Kidney glomerular epithelial cell (primary cell): ENCODE measurements at places on chromosomes 7 and 10.

GRCh38 chr7:33849004-33849403 is 56.3 kb upstream of the BMPER start:
- DNase-seq, result no peak

- DNase-seq, result no peak
Measured at GRCh38 chr7:2099048-2099957, 133.4 kb downstream of the MAD1L1 start.

DNA sequence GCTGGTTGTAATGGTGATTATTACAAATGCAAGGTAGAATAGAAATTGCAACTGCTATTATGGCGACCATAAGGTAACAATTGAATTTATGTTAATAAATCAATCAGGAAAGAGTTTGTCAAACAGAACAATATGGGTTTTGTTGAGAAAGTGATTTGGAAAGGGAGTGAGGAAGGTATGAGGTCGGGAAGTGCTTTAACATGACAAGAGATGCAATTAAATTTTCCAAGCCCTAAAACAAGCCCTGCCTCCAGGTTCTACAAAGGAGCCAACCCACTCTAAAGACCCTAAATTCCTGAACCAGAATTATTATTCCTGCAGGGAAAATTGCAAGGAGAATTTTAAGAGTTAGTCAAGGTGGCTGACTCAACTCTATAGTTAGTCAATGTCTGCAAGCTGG is 363.7 kb downstream of the BMPER start:
- DNase-seq, result no peak

- DNase-seq, result no peak
Measured at GRCh38 chr7:101626069-101626671, 2.9 kb downstream of the MYL10 start.

- DNase-seq, result peak; percentile 88
Measured at GRCh38 chr7:36128448-36129047, 24.5 kb upstream of the EEPD1 start.

GRCh38 chr10:68606918-68607317 is 46.8 kb downstream of the TET1 start:
- DNase-seq, result no peak

- peak; percentile 79 for DNase-seq
Measured at GRCh38 chr10:6221971-6222751, 19.4 kb downstream of the PFKFB3 start.

GRCh38 chr10:84822931-84823630 is 494.7 kb downstream of the CCSER2 start:
- no peak for DNase-seq

GRCh38 chr10:72077275-72077990 is 10.9 kb downstream of the SPOCK2 start:
- no peak for DNase-seq

GRCh38 chr10:3901370-3901769 is 116.4 kb upstream of the KLF6 start:
- DNase-seq, result no peak

DNA sequence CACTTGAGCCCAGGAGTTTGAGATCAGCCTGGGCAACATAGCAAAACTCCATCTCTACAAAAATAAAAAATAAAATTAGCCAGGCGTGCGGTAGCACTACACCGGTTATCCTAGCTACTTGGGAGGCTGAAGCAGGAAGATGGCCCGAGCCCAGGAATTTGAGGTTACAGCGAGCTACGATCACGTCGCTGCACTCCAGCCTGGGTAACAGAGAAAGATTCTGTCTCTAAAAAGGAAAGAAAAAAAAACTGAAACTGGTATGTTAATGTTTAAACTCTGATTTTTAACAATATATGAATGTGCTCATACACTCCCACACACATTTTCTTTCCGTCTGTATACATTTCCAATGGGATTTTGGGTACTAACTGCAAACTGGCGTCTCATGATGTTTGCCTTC is 140.6 kb upstream of the KMT2E start:
- DNase-seq, result no peak

DNA sequence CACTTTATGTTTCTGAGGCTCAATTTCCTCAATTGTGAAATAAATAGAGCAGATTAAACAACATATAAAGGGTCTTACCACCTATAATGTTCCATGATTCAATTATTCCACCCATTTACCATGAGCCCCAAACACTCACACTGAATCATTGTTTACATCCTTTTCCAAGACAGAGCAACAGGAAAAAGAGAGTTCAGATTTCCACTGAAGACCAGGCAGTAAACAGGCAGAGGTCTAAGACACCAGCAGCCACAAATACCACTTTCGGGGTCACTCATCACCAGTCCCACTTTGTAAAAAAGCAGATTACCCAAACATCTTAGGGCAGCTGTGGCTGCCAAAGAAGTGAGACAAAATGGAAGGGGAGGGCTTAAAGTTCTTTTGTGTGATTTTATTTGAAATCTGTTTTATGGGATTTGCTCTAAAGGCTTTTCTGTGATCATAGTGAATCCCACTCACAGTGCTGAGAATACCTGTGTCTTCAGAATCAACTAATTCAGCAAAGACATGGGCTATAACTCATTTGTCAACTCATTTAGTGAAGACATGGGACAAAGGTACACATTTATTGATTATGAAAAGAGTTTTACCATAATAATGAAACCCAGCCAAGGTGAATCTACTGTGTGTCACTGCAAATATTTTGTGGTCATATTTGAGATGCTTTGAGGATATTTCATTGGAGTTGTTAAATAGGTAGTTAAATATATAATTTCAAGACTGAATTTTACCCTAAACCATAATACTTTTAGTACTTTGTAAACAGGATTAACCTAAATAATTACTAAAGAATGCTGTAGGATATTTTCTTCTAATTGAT is 24.8 kb upstream of the DLD start:
- DNase-seq, result no peak

DNA sequence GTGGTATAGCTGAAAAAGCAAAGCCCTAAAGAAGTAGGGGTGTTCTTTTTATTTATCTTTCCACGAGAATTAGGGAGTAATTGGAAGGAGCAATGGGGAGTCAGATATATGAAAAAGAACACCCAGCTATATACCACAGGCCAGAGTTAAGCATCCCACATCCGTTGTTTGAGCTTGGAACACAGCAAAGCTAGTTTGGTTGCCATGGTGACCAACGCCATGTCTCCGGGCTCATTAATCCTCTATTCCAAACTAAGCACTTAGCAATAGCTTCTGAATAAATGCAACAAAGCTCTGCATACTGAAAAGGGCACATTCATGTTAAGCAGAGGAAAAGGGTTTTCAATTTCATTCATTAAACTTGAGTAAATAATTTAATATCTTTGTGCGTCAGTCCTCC is 23.5 kb downstream of the ASB4 start:
- DNase-seq, result peak; percentile 44

GRCh38 chr10:3127921-3128320 is 44.7 kb downstream of the PITRM1 start:
- DNase-seq, result no peak

GRCh38 chr10:6037422-6037821 is 24.7 kb downstream of the IL2RA start:
- DNase-seq, result no peak

- DNase-seq, result no peak
Measured at GRCh38 chr10:2476812-2477553, 590.4 kb upstream of the PFKP start.

- DNase-seq, result no peak
Measured at GRCh38 chr7:126529254-126529653, 723.5 kb downstream of the GRM8 start.
